ENCODE measurements at places on chromosomes 16 and 17.
A peak's percentile ranks its signal among the peaks of the same experiment; 100 is the strongest.

DNA sequence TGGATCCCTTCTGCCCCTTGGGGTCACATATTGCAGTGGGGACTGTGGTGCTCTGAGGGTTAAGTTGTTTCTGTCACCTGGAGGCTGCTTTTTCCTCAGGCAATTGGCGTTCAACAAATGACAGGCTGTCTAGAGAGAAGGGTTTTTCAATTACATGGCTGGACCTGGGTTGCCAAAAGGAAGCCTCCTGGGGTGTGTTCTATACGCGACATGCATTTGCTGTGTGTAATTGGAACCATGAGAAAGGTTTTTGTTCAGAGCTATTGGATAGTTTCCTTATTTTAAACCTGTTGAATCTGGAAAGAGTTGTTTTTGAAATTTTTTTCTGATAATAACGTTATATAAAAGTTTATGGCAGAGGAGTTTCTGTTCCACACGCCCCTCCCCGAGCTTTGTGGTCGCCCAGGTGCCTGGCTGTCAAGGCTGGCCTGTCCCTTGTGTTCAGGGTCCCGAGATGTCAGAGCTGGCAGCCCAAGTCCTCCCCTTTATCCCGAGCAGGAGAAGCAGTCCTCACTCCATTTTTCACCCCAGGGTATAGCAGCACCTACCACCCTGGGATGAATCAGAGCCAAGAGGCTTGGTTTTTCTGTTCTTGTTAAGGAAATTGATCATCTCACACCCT, 26.1 kb upstream of the ZNF750 start:
- no peak for DNase-seq

DNA sequence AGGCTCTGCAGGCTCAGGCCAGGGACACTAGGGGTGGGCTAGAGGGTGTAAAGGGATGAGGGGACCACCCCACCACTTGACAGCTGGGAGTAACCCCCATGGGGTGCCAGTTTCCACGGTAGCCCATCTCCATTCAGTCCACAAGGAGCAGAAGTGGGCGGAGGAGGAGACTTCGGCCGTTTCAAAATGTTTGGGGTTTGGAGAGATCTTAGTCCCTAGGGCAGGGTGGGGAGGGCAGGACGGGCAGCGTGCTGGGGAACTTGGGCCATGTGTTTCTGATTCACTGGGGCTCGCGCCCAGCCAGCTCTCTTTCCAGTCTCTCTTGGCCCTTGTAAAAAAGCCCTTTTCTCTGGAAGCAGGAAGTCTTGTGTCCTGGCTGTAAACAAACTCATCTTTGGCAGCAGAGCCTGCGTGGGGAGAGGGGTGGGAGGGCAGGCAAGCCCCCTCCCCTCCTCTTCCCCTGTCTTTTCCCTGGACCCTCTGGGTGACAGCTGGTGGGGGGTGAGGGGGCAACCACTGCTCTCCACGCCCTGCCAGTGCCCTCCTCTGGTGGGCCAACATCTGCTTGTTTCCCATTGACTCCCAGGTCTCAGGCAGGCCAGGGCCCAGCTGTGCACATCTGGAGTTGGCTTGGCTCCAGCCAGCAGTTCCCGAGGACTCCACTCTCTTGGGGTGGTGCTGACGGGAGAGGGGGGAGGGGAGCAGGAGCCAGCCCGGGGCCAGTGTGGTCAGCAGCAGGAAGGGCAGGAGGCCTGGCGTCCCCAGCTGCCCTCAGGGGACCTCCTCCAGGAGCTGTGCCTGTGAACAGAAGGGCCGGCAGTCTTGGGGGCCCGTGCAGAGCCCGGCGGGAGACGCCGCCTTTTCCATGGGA, 8.1 kb downstream of the CYGB start:
- peak; percentile 89 for DNase-seq

DNA sequence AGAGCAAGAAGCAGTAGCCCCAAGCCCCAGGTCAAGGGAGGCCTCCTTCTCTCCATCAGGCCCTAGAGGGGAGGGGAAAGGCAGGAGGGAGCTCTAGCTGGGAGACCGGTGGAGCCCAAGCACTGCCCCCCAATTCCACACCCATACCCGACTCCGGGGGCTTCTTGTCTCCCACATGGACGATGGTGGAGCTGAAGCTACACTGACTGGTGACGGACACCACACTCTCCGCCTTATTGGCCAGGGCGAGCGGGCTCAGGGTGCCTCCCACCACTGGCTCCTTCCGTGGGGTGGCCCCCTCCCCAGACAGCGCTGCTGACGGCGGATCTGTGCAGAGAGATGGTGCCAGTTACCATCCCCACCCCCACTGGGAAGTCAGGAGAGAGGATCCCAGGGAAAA, 6.4 kb downstream of the PER1 start:
- no peak for DNase-seq

DNA sequence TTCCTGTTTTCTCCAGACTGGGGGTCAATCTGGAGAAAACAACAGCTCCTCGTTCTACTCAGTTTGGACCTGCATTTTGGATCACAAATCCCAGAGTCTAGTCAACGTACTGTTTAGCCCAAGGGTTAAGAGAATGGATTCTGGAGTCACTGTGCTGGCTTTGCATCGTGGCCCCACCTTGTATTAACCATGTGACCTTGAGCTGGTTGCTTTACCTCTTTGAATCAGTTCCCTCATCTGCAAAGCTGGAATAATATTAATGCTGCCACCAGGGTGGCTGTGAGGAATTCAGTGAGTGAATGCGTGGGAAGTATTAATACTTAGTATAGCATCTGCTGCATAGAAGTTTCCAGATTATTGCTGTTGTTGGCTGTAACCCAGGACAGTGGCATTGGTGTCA, 11.3 kb upstream of the DHRS7C start:
- DNase-seq, result no peak

DNA sequence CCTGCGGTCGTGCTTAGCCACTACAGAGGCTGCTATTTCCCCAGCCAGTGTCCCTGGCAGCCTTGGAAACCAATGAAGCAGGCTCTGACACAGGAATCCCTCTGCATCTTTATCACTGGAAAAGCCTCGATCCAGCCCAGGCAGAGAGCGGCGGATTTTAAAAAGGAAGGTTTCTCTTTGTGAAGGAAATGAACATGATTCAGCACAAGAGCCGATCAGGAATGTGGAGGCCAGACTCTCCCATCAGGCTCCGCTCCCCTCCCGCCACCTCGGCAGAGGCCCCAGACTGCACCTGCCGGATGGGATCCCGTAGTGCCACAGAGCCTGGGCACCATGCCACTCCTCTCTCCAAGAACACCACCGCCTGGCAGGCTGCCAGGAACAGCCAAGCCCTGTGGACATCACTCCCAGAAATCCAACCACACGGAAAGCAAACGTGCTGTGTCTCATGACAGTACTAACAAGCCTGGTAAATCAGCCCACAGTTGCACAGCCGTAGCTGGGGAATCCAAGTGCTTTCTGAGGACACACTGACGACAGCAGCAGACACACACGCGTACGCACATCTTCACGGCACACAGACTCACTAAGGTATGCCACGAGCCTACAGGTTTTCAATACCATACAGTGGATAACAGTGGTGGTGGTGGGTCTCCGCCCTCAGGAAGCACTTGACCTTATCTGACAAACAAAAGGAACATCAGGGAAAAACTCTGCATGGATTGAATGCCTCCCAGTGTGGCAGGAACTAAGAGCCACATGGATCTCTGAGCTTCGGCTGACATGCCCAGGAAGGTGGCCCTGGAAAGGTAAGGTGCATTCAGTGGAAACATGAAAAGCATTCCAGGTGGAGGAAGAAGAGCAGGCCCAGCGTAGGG, 5.4 kb downstream of the LRRC75A start:
- peak; percentile 72 for DNase-seq

GRCh38 chr17:16258901-16259300, 41.9 kb downstream of the PIGL start:
- DNase-seq, result peak; percentile 21

DNA sequence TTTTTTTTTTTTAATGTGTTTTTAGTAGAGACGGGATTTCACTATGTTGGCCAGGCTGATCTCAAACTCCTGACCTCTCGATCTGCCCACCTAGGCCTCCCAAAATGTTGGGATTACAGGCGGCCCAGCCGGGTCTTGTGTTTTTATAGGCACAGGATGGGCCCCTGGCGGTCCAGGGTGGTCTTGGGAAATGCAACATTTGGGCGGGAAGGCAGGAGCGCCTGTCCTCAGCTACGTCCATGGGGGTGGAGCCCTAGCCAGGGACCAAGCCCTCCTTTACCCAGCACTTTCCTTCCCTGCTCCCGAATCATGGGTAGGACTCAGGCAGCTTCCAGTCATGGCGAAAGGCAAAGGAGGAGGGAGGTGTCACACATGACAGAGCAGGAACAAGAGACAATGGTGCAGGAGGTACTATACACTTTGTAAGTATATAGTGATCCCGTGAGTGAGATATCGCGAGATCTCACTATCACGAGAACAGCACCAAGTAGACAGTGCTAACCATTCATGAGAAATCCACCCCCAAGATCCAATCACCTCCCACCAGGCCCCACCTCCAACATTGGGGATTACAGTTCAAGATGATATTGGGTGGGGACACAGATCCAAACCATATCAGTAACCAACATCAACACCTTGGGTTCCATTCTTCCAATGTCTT, 226.7 kb upstream of the WSCD1 start:
- no peak for DNase-seq

GRCh38 chr17:13437966-13438779, 163.6 kb downstream of the HS3ST3A1 start:
- no peak for DNase-seq

DNA sequence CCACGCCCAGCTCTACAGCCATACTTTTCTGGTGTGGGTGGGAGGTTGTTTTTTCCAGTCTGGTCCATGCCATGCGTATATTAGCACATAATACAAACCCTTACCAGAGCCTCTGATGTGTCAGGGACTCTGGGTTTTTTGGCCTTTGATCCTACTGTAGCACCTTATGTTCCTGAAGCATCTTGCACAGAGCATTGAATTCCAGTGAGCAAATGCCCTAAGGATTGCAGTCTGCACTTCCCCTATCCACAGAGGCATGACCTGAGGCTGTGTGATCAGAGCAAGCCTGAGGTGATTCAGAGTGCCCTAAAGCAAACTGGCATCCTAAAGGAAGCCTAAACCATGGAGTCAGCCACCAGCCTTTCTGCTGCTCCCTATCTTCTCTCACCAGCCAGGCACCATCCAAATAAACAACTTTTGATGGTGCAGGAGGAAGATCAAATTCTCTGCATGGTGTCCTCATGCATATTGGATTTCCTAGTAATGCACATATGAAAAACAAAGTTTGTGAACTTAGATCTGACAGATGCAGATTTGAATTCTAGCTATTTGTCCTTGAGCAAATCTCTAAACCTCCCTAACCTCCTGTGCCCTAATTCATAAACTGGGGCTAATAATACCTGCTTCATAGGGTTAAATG, 41.2 kb upstream of the HAS3 start:
- no peak for DNase-seq
